ENCODE measurements at places on chromosomes 3 and 15.

GRCh38 chr3:48514431-48515227, 10.7 kb upstream of the SHISA5 start:
- DNase-seq = no peak

GRCh38 chr3:125967156-125967555, 1.8 kb upstream of the ROPN1B start:
- DNase-seq = no peak

DNA sequence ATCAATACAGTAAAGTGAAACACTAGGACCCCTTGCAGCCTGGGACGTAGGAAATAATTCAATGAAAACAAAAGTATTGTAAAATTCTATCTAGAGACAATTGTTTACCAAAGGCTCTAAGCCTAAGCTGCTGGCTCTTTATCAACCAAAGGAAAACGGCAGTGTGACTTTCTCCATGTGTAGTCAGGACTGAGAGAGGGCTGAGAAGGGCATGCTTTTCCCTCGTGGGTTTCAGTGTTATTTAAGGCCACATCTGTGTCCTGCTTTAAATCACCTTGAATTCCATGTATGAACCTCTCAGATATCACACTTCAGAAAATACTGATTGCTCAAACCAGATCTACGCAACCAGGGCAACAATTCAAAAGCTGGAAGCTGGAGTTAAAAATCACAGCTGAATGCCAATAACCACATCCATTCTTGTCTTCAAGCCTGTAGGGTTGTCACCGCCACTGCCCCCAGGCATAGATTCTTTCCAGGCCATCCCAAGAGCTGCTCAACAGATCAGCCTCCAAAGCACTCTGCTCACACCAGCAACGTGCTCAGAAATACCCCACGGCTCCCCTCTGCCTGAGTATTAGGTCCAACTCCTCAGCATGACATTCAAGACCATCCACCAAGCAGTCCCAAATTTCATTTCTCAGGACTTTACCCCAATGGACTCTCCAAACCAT, 124.0 kb downstream of the SRGAP3 start:
- DNase-seq = no peak

GRCh38 chr3:55555873-55556618, 68.9 kb upstream of the WNT5A start:
- DNase-seq = no peak

- DNase-seq = no peak
These were observed 18.2 kb upstream of the SPTSSB start for GRCh38 chr3:161389445-161390035.

DNA sequence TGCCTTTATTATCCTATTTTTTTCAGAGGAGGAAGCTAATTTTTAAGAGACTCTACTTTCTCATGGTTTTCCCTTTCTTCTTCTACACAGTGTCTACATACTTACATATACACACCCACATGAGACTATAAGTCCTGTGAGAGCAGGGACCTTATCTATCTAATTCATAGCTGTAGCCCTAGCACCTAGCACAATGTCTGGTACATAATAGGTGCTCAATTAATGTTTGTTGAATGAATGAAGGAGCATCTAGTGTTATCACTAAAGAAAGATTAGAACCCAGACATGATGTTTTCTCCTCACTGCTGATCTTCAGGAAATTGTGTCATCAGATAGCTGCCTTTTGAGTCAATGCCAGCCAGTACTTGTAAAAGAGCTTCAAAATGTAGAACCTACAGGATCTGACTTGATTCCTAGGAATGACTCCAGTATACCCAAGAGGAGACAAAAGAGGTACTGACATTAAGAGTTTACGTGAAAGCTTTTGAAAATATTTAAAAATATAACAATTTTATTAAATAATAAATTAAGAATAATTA, 2.5 kb downstream of the SCG5 start:
- no peak for DNase-seq

DNA sequence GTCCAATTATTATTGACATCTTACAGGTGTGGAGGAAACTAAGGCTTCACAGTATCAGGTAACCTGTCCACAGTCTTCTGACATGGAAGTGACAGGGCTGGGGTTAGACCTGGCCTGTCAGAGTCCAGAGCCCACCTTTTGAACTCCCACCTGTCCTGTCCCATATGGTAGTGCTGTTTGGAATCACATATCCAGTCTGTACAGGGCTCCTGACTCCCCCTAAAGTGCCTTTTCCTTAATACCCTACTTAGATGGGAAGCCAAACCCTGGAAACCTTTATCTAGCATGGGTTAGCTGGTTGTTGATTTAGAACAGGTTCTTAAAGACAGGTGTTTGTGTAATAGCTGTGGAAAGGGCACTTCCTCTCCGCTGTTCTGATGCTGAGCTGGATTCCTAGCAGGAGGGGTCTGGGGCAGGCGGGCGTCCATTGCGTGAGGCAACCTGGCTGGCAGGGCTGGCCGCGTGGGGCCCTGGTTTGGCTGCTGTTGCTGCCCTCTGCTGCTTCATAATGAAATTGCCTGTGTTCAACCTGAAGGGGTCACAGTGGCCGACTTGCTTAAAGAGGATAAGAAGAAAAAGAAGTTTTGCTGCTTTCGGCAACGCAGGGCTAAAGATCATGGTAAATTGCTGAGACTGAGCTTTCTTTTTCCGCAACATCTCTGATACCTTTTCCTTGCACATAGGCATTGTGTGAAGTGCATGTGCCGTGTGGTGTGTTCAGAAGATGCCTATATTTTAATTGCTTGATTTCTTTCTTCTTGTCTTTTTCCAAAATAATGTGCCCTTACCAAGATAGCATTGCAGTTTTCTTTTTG, 136.2 kb downstream of the CHDH start:
- peak; percentile 92 for DNase-seq

DNA sequence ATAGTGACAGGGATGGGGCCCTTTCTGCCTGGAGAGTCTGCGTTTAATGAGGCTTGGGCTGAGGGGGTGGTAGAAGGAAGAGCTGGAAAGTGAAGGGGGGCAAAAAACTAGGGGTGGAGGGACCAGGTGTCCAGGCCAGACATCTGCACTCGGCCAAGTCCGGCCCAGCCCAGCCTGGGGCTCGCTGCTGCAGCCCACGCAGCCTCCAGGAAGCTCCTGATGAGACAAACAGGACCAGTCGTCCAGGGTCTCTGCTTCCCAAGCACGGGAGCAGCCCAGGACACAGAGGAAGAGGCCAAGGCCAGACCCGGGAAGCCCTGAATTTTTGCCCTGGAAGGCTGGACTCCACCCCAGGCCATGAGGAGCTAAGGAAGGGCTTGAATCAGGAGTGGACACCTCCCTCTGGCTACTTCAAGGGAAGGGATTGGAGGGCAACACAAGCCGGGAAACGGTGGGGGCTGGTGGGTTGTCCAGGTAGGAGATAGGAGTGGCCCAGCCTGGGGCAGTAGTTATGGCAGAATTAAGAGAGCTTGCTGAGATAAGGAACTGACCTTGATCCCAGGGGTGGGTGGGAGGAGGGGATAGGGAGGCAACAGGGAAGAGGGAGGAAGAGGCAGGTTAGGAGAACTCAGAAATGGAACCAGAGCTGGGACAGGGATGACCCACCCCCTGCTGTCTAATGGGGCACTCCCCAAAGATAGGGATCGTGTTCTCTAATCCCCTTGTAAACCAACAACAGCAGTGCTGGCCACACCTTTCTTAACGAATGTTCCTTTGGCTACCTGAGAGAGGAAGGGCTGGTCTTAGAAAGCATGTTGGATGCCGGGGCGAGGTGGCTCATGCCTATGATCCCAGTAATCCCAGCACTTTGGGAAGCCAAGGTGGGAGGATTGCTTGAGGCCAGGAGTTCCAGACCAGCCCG, 89.5 kb downstream of the ANP32A start:
- DNase-seq = no peak

- DNase-seq = no peak
These were observed 324.4 kb upstream of the SGO1 start for GRCh38 chr3:20510396-20510795.

GRCh38 chr3:136984837-136985236, 27.1 kb downstream of the IL20RB start:
- no peak for DNase-seq

GRCh38 chr3:149970716-149971402, at the start of gene PFN2:
PFN2 (minus strand) TSS chr3:149970895; CDS start chr3:149970856, 39 bp downstream.
- peak; percentile 95 for DNase-seq

- no peak for DNase-seq
These were observed 250.6 kb upstream of the LYSMD4 start for GRCh38 chr15:99983886-99984286.

- no peak for DNase-seq
These were observed 218.4 kb downstream of the SOX2 start for GRCh38 chr3:181930105-181930504.

GRCh38 chr3:104066658-104067057, 1300.1 kb upstream of the ALCAM start:
- DNase-seq = no peak

DNA sequence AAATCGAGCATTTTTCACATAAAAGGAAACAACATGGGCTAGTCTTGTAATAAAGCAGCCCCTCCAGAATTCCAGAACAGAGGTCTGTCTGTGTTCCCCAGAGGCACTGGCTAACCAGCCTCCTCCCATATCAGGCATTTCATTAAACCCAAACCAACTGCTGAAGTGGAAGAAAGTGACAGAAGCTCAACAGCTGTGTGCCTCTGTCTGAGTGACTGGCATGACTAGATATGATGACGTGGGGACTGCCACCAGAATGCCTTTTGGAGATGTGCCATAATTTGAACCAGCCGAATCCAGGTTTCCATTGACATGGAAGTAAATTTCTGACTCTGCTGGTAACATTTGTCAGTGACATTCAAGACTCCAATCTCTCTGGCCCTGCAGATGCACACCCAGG, 8.7 kb downstream of the LIMD1 start:
- DNase-seq = no peak

- DNase-seq = no peak
These were observed 36.1 kb upstream of the HRH1 start for GRCh38 chr3:11118181-11118682.

GRCh38 chr3:177337541-177338331, 140.5 kb upstream of the TBL1XR1 start:
- no peak for DNase-seq

DNA sequence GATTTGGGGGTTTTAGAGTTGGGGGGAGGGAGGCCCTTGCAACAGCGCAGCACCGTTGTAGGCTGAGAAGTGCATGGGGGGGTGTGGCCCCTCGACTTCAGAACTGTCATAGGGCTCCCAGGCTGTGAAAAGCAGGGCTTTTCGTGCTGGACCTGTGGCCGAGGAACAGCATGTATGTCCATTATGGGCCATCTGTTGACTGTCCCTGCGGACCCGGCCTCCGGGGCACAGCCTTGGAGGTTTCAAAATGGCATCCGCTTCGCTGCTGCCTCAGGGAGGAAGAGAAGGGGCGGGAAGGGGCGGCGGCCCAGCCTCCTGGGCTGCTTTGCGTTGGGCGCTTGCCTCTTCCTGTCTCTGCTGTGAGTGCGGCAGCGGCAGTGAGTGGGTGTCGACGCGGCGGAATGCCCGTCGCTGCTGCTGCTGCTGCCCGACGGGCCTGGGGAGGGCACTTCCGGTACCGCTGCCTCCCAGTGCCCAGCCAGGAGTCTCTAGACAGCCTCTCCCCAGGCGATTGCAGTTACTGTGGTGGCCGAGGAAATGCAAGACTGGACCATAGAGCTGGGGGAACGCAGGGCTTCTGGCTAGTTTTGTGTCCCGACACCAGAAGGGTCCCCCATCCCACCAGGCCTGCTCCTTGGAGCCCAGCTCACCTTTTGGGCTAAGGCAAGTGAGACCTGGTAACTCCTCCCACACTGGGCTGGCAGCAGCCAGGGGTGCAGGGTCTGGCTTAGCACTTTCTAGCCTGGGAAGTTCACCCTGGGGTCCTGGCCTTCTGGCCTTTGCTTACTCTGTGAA, 1.9 kb downstream of the GNAI2 start:
- peak; percentile 75 for DNase-seq

DNA sequence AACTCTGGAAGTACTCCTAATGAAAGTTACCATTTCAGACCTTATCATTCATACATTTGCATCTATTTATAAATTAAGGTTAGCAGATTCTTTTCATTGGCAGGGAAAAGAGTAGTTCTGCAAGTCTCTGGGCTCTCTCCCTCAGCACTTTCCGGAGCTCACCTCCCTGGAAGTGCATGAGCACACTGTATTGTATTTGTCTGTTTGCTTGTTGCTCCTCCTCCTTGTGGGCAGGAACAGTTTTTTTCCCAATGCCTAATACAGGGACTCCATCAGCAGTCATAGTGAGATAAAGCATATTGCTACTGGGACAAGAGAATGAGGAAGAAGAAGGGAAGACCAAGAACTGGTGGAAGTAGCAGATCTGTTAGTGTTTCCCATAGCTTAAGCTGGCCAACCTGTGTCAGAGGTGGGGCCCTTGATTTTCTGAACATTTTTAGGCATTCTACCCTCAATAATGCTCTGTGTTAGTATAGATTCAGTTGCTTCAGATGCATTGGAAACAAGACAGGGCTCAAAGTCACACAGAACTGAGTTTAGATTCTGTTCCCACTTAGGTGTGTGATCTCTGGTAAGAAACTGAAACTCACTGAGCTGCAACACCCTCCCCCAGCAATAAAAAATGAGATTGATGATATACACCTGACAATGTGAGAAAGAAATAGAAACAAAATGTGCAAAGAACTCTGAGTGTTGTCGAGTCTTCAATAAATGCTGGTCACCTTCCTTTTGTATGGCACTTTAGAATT, 407.8 kb downstream of the TUSC7 start:
- DNase-seq = no peak

DNA sequence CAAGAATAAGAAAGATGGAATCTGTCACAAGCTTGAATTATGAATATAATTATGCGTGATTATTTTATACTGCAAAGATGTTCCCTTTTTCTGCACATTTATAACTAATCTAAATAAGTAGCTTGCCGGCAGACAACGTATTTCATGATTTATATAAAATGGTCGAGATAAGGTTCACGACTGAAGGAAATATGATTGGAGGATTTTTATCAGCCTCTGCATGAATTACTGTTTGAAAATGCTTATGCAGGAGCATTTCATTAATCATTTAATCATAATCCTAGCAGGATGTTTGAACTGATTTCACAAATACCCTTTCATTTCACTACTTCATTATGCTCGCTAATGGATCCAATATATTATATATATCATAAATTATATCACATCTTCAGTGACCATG, 580.0 kb downstream of the FOXP1 start:
- no peak for DNase-seq

- no peak for DNase-seq
These were observed 21.2 kb upstream of the SPRED1 start for GRCh38 chr15:38231436-38231835.

GRCh38 chr3:5078151-5078550, 43.9 kb upstream of the ARL8B start:
- DNase-seq = no peak

Measured in brain (organoid and tissue), 16 donors.